ENCODE measurements at places on chromosomes 4 and X. TPM values are rescaled to one million over a fixed set of nuclear protein-coding genes. Genes with fewer than 3 reads are reported as not detected.

POU4F2 gene
- polyA plus RNA-seq = not detected

CACNA1F gene
- polyA plus RNA-seq = not detected

MID1IP1 gene
- polyA plus RNA-seq = 12.6 TPM

WDFY3 gene
- polyA plus RNA-seq = not detected

EMD gene
- 32.4 TPM for polyA plus RNA-seq

LANCL3 gene
- polyA plus RNA-seq = 0.19 TPM

SLIT2 gene
- polyA plus RNA-seq = not detected

PCDH7 gene
- polyA plus RNA-seq = not detected

CAPN6 gene
- polyA plus RNA-seq = not detected

CHRDL1 gene
- polyA plus RNA-seq = not detected

STS gene
- polyA plus RNA-seq = 2.8 TPM

PPP1R3F gene
- polyA plus RNA-seq = 3.1 TPM

SNX25 gene
- 24.4 TPM for polyA plus RNA-seq

FSTL5 gene
- not detected for polyA plus RNA-seq

AMER1 gene
- 0.05 TPM for polyA plus RNA-seq

PAGE1 gene
- polyA plus RNA-seq = not detected

EOLA2 gene
- polyA plus RNA-seq = 37.7 TPM

Measured in IgD-negative memory B cell (primary cell).